ENCODE measurements at places on chromosomes 4 and X.

DNA sequence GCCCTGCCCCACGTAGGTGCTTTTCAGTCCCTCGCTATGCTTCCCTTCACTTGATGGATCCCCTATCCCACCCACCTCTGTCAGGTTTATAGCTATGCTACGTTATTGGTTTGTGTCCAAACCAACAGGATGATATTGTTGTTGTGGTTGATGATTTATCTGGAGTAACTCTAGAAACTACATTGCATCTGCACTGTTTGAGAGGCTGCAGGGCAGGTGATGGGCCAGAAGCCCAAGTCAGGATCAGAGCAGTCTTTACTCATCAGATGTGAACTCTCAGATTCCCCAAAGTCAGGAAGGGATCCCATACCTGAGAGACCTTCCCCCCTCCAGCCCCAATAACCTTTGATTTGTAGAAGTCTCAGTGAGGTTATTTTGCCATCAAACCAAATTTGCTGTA is 34.7 kb downstream of the ARX start:
- DNase-seq = no peak

DNA sequence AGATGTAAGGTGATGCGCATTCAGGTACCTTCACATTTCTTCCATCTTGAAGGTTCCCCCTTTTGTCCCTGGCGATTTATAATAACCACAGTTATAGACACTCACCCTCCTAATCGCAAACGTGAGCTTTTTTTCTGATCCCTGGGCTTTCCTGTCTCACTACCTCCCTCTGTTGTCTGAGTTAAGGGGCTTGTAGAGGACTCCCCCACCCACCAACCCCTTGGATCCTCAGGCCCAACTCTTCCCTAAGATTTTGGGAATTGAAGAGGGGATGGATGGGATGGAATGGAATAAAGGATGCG is 1.4 kb downstream of the CNKSR2 start:
- no peak for DNase-seq

DNA sequence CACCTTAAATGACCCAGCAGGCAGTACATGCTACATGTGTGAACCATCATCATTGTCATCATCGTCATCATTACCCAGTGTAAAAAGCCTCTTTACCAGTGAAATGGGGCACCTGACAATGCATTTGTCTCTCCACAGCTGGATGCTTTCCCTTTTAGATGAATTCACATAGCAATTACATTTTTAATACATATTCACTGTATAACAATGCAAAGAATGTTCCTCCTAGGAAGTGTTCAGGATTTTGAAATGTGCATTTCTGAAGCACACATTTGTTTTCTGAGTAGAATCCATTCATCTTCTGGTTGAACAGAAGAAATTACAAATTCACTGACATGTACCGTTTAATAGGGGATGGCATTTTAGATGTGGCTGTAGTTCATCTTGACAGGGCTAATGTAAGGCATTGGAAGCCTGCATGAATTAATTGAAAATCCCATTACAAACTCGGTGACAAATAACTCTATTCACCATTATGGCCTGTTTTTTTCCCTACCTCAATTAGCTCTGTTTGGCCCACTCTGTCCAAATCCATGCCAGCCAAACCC is 111.1 kb downstream of the SH3RF1 start:
- DNase-seq = peak; percentile 84

GRCh38 chr4:138192113-138192512 is 50.0 kb downstream of the SLC7A11 start:
- DNase-seq = peak; percentile 55

DNA sequence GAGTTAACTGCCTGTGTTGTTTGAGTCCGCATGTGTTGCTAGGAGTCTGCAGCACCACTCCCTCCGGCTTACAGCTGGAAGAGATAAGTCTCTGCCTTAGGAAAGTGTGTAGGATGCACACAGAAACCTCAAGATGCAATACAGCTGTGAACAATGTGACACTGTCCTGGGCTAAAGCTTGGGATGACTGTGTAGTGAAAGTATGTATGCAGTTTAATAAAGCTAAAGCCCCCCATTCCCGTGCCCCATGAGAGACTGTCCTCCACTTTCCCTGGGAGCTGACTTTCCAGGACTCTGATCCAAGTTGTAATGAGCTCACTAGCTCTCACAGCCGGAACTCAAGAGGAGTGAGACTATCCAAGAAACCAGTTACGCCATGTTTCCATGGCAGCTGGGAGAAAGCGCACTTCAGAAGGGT is 156.6 kb upstream of the FTHL17 start:
- peak; percentile 86 for DNase-seq

- no peak for DNase-seq
These were observed 460.4 kb downstream of the RAPGEF2 start for GRCh38 chr4:159563257-159563656.

Data from fibroblast of skin of right quadriceps (primary cell).